ENCODE measurements at places on chromosomes 6 and 20.

GRCh38 chr20:37475252-37475651 is 45.8 kb upstream of the NNAT start:
- no peak for DNase-seq

- no peak for DNase-seq
Observed at GRCh38 chr20:35866418-35867202, 87.7 kb downstream of the SCAND1 start.

- DNase-seq, result no peak
Observed at GRCh38 chr6:150874179-150874578, 8.7 kb downstream of the MTHFD1L start.

DNA sequence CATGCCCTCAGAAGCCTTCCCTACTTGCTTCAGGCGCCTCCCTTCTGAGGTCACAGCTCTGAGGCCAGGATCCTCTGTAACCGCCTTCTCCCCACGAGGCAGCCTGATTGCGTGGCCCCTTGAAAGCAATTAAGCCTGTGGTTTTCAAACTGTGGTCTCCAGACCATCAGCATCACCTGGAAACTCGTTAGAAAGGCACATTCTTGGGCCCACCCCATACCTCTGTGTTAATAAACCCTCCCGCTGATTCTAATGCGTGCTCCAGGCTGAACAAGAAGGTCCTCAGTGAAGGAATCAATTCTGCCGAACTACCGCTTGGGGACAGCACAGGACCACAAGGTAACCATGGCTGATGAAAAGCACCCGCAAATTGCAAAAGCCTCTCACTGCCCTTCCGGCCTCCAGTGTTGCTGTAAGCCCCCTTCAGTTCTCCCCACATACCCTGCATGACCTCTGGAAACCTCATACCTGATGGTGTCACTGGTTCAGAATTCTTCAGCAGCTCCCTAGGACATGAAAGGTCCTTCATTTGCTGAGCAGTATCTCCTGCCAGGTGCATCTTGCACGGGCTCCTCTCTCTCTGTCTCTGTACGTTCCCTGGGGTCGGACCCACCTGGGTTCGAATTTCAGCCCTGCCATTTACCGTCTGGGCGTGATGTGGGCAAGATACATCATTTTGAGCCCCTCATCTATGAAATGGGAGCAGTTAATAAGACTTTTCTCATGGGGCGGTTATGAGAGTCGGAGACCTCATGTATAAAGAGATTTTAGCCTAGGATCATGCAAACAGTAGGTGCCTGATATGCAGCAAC is 93.3 kb upstream of the RNF24 start:
- DNase-seq, result peak; percentile 64

- no peak for DNase-seq
Observed at GRCh38 chr6:131387562-131388447, 185.2 kb upstream of the ARG1 start.

DNA sequence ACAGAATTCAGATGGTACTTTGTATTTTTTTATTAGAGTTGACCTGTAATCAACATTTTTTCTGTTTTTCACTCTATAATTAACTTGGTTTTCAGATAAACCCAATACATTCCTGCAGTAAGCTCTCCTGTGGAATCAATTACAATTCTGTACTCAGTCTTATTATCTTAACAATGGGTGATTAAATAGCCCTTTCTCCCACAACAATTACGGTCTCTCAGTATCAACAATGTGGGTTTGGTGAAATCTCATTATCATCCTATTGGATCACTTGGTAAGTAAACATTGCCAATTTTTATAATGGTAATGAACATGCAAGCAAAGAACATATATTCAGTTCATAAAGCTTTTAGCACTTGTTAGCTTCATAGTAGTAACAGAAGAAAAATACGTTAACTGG is 438.9 kb upstream of the EPHA7 start:
- DNase-seq, result no peak

- no peak for DNase-seq
Observed at GRCh38 chr20:38173237-38174156, 8.4 kb upstream of the TGM2 start.

GRCh38 chr20:63463400-63464288 is 8.8 kb downstream of the KCNQ2 start:
- no peak for DNase-seq

DNA sequence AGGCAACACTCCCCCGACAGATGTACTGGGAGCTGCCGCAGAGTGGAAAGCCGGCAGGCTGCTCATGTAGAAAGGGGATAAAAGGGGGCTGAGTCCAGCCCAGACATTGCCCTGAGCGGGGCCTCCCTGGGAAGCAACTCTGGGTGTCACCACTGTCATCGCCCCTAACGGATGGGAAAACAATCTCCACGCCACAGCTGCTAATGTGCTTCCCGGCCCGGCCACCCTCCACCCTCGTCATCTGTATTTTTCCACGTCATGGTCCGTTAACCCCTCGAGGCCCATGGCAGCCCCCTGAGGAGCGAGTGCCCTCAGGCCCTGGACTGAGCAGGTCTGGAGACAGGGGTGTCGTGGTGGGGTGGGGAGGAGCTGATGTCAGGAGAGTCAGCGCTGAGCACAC is 227.4 kb downstream of the DLL1 start:
- no peak for DNase-seq

GRCh38 chr20:18632196-18632789 is 44.4 kb downstream of the DTD1 start:
- peak; percentile 38 for DNase-seq

DNA sequence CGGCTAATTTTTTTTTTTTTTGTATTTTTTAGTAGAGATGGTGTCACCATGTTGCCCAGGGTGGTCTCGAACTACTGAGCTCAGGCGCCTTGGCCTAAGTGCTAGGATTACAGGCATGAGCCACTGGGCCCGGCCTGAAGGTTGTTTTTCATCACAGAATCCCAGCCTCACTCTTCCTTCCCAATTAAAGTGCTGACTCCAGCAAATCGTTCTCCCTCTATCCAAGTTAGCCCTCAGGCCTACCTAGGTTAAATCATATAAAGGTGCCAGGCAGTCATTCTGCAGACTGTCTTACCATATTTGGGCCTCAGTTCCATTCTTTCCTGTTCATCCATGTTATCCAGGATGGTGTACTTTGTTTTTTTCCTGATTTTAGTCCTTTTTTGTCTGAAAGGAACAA is 56.4 kb downstream of the ALDH5A1 start:
- DNase-seq, result no peak

DNA sequence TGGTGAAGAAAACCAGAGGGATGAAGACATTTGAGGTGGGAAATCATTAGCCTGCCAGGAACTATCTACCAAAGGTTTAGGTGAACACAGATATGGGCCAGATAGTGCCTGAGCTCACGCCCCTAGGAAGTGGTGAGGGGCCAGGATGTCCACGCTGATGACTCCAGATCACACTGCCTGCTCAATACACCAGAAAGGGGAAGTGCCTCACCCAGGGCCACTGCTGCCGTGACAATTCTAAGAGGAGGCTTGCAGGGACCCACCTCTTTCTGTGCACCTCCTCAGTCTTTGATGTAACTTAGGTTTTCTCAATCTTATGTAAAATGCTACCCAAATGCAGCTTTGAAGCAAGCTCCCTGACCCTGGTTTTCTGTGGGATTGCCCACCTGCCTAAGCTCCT is 5.4 kb upstream of the RAB44 start:
- DNase-seq, result no peak

DNA sequence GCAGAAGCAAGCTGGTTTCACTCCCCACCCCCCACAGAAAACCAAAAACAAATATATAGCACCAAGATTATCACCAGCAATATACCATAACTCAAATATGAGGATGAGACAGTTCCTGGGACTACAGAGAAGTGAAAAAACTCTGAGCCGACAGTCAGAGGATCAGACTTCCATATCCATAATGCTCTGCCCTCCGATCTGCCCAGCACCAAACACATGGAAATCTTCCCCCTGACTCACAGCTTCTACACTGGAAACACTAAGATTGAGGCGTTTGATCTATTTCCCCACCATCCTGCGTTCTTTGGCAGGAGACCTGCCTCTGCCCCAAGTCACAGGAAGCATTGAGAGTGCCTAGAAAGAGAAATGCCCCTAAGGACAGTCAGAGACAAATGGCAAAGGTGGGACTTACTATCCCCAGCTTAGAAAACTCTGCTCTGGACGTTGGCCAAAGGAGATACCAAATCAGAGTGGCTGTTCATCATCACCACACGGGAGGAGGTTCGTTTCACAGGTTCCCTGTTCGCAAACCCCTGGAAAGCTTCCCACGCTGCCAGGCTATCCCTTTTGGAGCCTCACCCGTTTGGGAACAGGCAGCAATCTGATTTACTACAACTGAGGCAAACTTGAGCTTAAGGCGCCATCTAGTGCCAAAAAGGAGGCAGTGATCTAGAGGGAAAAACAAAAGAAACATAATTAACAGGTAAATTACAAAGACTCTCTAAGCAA is 48.7 kb upstream of the SRSF6 start:
- DNase-seq, result no peak

DNA sequence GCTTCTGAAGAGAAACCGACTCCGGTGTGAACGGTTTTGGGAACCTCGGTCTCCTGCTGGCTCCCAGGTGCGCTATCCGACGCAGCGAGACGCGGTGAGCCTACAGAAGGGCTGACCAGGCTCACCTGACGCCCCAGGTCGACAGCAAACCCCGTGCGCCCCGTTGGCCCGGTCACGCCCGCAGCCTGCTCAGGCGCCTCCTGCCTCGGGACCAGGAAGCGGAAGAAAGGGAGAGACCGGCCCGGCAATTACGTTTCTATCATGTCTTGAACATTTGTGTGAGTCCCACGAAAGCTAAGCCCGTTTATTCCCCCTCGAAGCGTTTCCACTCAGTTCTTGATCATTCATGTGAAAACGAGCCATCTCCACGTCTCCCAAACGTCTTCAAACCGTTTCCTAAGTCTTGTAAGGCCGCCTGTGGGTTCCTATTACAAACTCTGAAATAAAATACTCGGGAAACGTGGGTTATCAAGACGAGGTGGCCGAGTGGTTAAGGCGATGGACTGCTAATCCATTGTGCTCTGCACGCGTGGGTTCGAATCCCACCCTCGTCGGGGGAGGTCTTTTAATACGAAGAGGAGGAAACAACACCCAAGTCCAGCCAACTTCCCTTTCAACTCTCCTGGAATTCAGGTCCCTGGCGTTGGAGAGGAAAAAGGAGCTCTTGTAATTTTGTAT is 150.5 kb upstream of the PRSS16 start:
- no peak for DNase-seq

GRCh38 chr6:129681913-129682205 is 28.1 kb downstream of the ARHGAP18 start:
- DNase-seq, result no peak

DNA sequence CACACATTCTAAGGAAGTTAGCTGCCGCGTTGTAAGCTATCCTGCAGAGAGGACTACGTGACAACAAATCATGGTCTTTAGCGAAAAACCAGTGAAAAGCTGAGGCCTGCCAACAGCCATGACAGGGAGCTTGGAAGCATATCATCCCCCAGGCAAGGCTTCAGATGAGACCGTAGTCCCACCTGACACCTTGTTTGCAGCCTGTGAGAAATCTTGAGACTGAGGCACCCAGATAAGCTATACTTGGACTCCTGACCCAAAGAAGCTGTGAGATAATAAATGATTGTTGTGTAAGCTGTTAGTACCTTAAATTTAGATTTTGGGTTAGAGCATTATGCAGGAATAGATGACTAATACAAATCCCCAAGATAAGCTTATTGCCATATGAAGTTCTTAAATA is 45.4 kb upstream of the SENP6 start:
- DNase-seq, result no peak

- no peak for DNase-seq
Observed at GRCh38 chr6:3376893-3377535, 79.8 kb downstream of the SLC22A23 start.

DNA sequence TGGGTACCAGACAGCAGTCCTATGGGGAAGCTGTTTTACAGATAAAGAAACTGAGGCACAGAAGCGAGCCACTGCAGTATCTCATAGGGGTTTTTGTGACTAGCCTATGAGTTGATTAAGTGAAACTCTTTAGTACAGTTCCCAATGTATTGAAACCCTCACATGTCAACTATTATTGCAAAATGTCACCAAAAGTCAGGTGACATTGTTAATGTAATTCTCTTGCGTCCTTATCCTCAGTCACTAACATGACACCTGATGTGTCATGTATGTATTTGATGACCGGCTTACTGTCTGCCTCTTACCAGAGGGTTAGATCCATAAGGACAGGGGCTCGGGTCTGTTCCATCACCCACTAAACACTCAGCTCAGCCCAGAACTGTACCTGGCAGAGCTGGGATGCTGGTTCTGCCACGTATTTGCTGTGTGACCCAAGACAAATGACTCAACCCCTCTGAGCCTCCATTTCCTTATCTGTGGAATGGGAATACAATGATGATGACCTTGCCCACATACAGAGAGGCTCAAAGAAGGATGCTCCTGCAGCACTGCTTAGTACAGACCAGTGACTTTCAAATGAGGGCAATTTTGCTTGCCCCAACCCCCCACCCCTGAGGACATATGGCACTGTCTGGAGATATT is 32.9 kb downstream of the PREX1 start:
- no peak for DNase-seq

GRCh38 chr20:9993137-9993536 is 41.6 kb upstream of the ANKEF1 start:
- DNase-seq, result no peak

DNA sequence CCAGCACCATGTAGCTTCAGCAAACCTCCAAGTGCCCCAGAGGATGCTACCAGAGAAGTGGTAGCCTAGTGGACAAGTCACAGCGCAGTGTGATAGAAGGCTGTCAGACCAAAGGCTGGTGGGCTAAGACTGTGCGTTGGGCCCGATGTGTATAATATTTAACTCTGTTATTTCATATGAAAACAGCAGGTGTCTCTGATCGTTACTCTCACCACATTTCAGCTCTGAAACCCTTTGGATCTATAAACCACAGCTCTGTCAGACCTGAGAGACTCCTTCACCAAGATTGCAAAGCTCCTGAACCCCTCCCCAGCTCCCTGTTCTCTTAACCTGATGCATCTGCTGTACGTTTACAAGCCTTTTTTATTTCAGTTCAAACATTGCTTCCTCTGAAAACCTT is 43.8 kb downstream of the ISM1 start:
- no peak for DNase-seq

All from substantia nigra (tissue), 51 donors.